ENCODE measurements at places on chromosomes 11 and 22. TPM values are rescaled to one million over a fixed set of nuclear protein-coding genes. Genes with fewer than 3 reads are reported as not detected.

The OOSP3 gene
- not detected for total RNA-seq

- peaks cover 39% of the 10 kb centered on the region for H3K4me1 ChIP-seq
- no peaks in the 10 kb centered on the region for H3K27me3 ChIP-seq
- peaks cover 8% of the 10 kb centered on the region for H3K36me3 ChIP-seq
- no peak for DNase-seq
Measured at GRCh38 chr11:121540627-121541026, 87.9 kb upstream of the SORL1-AS1 start.

DNA sequence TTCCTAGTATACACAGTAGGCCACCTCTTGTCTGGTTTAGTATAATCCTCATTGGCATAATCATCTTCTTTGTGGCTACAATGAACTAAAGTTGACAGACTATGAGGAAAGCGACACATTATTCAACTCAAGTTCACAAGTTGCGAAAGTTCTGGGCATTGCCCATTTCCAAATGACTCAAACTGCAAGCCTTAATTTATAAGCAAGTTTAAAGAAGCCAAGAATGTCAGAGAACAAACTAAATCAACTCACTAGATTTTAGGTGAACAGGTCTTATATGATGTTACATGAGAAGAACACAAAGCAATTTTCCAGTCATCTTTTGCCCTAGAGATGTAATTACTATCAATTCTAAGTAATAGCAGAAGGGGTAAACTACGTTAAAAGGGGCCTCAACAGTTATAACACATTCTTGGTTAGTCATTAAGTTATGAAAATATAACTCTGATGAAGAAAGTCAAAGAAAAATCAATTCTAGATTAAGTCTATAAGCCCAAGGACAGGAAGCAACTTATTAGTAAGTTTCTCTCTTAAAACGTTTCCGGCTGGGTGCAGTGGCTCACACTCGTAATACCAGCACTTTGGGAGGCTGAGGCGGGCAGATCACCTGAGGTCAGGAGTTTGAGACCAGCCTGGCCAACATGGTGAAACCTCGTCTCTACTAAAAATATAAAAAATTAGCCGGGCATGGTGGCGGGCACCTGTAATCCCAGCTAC, 21.5 kb downstream of the PICALM start:
- H3K36me3 ChIP-seq: no peaks in the 10 kb centered on the region
- H3K4me1 ChIP-seq: peaks cover 71% of the 10 kb centered on the region
- no peaks in the 10 kb centered on the region for H3K27me3 ChIP-seq
- H3K4me3 ChIP-seq: peak overlapping the region; percentile 82

DNA sequence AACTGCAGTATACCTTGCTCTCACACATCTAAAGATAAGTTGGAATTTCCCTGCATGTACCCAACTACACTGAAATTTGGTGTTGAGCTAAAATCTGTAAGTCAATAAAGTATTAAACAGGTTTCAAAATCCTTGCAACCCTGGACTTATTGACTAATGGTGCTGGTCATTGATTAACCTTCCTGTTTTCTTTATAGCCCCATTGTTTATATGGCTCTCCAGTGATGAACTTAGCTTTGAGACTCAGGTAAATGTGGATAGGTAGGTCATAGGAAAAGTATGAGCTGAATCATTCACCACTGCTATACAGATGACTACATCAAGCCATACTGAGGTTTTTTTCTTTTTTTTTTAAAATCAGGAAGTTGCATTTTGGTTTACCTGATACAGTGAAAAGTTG, 132.7 kb downstream of the FAT3 start:
- DNase-seq: no peak
- H3K4me1 ChIP-seq: no peaks in the 10 kb centered on the region
- no peaks in the 10 kb centered on the region for H3K27me3 ChIP-seq
- H3K4me3 ChIP-seq: no peak overlapping the region

DNA sequence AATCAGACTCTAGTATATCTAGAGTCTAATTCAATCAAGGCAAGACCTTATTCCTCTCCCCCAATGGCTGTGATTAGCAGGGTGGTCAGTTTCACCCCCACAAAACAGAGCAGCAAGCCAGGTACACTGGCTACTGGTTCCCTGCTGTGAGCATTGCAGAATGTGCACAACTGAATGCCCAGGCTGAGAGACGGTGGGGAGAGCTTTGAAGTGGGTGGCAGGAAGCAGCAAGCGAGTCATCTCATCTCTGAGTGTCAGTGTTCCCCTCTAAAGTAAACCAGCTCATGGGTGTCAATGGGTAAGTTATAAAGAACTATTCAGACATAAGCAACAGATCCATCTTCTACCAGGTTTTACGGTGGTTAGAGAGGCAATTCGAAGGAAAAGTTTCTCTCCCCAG, 37.6 kb downstream of the GAB4 start:
- peaks cover 7% of the 10 kb centered on the region for H3K36me3 ChIP-seq
- no peak overlapping the region for H3K4me3 ChIP-seq
- DNase-seq: no peak
- peaks cover 85% of the 10 kb centered on the region for H3K27me3 ChIP-seq

- H3K4me1 ChIP-seq: no peaks in the 10 kb centered on the region
- no peak overlapping the region for H3K27ac ChIP-seq
- peaks cover 31% of the 10 kb centered on the region for H3K27me3 ChIP-seq
- no peak for DNase-seq
Measured at GRCh38 chr11:57288771-57289579, 35.8 kb downstream of the TNKS1BP1 start.

GRCh38 chr22:34866081-34866480, 199.9 kb upstream of the ISX start:
- no peak overlapping the region for H3K4me3 ChIP-seq
- peaks cover 5% of the 10 kb centered on the region for H3K27me3 ChIP-seq
- H3K27ac ChIP-seq: no peak overlapping the region
